ENCODE measurements at places on chromosomes 5 and 9.

GRCh38 chr5:131139321-131139720 is 25.7 kb downstream of the HINT1 start:
- no peak for DNase-seq

DNA sequence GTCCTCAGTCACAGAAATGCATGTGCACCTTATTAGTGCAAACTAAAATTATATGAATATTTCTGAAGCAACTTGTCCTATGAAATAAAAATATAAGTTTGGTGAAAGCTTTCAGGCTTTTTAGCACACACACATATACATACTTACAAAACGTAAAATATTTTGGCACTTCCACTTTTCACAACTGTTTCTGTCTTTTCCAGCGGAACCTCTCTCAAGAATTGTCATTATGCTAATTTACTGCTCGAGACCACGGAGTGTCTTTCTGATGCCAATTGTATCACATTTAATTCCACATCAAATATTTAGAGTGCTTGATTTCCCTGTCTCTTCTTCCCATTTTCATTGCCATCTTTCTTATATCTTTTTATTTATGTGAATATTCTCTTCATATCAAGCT is 100.4 kb downstream of the MEF2C start:
- no peak for DNase-seq

DNA sequence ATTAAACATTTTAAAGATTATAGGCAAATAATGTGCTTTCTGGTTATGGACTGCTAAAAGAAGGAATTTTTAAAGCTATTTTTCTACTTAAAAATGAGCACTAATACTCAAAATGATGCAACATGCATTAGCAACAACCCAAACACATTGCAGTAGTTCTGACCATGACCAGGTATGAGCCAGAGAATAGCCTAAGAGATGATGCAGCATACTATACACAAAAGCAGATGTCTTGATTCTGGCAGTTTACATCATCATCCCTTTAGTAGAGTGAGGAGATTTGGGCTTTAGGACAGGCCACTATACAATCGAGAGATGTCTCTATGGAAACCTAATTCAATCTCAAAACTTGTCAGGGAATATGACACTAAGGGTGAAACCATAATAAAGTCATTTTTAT is 307.1 kb downstream of the PRR16 start:
- DNase-seq: peak; percentile 3

DNA sequence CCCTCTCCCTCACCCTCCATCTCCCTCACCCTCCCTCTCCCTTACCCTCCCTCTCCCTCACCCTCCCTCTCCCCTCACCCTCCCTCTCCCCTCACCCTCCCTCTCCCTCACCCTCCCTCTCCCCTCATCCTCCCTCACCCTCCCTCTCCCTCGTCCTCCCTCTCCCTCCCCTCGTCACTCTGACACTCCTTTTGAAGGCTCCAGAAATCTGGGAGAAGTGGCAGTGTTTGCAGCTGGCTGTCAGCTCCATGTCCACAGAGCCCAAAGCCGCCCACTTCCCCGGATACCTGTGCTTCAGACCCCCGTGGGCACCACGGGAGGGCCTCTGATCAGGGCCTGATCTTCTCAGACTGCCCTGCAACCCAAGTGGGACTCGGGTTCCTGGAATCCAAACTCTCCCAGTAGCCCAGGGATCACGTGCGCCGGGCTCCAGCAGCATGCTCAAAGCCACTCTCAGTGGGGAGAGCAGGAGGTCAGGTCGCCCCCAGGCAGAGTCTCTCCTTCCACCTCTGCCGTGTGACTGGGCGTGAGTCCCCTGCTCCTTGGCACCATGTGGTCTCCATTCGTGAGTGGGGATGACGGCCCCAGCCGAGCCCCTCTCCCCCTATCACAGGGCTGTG is 33.1 kb downstream of the DBH start:
- DNase-seq: no peak

GRCh38 chr5:55604611-55605067 is 69.9 kb upstream of the PLPP1 start:
- peak; percentile 82 for DNase-seq

DNA sequence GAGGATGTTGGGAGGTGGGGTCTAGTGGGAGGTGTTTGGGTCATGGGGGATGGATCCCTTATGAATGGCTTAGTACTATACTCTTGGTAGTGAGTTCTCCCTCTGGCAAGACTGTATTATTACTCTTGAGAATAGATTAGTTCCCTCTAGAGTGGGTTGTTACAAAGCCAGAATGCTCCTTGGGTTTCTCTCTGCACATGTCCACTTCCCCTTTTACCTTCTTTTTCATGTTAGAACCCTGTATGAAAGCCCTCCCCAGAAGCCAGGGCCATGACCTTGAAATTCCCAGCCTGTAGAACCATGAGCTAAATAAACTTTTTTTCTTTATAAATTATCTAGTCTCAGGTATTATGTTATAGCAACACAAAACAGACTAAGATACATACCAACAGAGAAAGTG is 31.1 kb downstream of the SLC24A2 start:
- no peak for DNase-seq

DNA sequence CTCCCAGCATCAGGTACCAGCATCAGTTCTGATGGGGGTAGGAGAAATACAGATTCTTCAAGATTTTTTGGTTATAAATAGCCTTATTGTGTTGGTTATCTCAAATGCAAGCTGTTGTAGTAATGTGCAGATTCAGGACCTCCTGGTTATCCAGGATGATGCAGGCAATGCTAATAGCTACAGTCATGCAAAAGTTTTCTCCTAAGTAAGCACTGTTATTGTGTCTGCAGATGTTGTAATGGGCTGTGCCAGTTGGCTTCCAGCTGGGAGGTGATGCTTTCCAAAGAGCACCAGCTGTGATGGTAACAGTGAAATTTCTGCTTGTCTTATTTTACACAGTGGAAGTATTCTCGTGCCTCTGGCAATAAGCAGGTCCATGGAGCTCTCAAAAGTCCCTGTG is 719.2 kb upstream of the CTNND2 start:
- DNase-seq: no peak

GRCh38 chr5:127839072-127839471 is 135.9 kb downstream of the CCDC192 start:
- DNase-seq: no peak

DNA sequence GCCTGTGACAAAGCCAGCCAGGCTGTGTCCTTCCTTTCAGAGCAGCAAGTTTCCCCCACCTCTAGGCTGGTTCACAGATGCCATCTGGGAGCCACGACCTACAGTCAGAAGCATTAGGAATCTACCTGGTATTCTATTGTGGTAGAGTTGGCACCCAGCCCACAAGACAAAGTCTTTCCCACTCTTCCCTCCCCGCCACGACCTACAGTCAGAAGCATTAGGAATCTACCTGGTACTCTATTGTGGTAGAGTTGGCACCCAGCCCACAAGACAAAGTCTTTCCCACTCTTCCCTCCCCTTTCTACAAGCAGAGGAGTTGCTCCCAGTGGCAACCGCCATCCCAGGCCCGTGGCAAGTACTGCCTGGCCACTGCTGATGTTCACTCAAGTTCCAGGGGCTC is 157.8 kb upstream of the TNC start:
- DNase-seq: no peak

- DNase-seq: no peak
Observed at GRCh38 chr5:74015716-74016115, 389.7 kb downstream of the ARHGEF28 start.

GRCh38 chr9:127899128-127899943 is at the start of gene ST6GALNAC6:
TSS of gene ST6GALNAC6 (minus strand) at chr9:127899603. CDS start at chr9:127897981, 1,622 bp downstream.
- DNase-seq: peak; percentile 75

DNA sequence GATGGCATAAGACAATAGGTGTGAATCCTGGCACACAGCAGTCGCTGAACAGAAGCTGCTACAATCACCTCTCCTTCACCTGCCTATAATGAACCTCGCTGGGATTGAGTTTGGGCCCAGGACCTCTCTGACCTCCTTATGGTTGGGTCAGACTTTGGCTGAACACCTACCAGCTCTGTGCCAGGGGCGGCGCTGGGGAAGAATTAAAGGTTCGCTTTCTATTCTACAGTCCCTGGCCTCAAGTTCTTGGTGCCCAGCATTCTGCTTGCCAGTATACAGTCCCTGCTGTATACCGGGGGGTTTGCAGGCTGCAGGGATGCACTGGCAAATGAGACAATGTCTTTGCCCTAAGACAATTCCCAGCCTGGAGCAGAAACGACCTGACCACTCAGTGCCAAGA is 895 bp upstream of the STRBP start:
- no peak for DNase-seq

DNA sequence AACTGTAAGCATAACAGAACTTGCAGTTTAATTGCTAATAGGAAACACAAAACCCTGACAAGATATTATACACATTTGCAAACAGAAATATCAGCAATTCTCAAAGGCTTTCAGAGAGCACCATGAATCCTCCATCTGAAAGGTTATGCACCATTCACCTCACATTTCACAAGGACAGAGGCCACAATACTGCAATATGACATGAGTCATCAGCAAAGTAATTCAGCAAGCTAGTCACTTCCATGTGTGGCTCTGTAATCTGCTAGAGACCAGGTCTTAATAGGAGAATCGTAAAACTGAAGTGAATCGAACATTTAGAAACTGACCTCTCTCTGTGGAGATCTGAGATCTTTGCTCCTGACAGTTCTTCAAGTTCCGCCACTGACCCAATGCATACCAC is 28.3 kb downstream of the IARS1 start:
- DNase-seq: no peak

DNA sequence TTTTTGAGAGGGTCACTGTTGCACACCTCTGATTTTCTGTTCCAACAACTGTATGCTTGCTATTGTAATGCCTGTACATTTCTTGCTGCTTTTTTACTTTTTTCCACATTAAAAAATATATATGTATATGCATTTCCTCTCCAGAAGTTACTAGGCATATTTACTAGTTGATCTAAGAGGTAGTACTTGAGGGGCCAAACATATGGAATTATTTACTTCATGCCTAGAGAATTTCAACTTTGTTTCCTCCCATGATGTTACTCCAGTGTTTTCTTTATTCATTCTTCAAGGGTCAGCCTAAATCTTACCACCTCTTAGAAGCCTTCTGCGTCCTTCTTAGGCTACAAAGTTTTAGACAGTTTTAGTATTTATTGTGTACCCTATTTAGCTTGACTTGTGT is 122.7 kb downstream of the NMUR2 start:
- DNase-seq: no peak

DNA sequence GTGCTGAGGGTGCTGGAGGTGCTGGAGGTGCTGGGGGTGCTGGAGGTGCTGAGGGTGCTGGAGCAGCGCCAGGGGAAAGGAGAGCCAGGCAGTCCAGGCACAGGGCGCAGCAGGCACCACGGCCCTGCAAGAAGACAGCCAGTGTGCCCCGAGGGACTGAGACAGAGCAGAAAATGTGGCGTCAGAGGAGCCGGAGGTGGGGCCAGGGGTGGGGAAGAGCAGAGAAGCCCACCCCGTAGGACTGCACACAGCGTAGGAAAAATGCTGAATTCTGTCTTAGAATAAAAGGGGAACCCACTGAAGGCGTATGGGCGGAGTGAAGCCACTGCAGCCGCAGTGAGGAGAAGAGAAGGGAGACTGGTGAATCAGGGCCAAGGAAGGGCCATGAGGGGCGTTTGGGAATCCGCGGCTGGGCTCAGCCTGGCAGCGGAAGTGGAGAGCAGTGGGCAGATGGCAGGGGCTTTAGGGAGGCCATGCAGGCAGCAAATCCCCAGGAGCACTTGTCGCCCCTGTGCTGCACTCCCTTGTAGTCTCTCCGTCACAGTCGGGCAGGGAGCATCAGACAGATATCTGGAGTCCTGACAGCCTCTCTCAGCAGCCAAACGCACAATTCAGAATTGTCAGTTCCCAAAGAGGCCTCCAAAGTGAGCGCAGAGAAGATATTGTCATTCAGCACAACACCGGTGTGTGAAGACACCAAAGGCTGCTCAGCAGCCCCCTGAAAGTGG is 35.9 kb upstream of the LECT2 start:
- no peak for DNase-seq

GRCh38 chr9:89225991-89226471 is 47.4 kb upstream of the SHC3 start:
- DNase-seq: peak; percentile 59

GRCh38 chr5:55313870-55314617 is 6.3 kb downstream of the MTREX start:
- no peak for DNase-seq

GRCh38 chr5:81986126-81986525 is 14.3 kb downstream of the ATG10 start:
- DNase-seq: peak; percentile 52

GRCh38 chr9:97845130-97845529 is 7.9 kb upstream of the FOXE1 start:
- DNase-seq: peak; percentile 22

GRCh38 chr5:32526810-32527209 is 58.5 kb upstream of the SUB1 start:
- no peak for DNase-seq

DNA sequence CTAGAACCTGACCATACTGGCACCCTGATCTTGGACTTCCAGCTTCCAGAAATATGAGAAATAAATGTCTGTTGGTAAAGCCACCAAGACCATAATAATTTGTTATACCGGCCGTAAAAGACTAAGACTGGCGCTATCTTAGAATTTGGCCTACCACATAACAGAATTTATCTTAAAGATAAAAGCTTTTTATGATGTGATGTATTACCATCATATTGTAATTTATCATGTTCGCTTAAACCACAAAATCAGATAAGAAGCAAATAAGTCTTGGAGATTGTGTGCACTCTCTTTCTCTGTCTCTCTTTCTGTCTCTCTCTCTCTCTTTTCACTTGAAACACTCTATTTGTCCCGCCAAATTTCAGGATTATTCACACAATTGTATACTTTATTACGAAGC is 35.6 kb downstream of the FST start:
- DNase-seq: no peak

- DNase-seq: no peak
Observed at GRCh38 chr5:5615569-5615968, 193.1 kb downstream of the ICE1 start.

DNA sequence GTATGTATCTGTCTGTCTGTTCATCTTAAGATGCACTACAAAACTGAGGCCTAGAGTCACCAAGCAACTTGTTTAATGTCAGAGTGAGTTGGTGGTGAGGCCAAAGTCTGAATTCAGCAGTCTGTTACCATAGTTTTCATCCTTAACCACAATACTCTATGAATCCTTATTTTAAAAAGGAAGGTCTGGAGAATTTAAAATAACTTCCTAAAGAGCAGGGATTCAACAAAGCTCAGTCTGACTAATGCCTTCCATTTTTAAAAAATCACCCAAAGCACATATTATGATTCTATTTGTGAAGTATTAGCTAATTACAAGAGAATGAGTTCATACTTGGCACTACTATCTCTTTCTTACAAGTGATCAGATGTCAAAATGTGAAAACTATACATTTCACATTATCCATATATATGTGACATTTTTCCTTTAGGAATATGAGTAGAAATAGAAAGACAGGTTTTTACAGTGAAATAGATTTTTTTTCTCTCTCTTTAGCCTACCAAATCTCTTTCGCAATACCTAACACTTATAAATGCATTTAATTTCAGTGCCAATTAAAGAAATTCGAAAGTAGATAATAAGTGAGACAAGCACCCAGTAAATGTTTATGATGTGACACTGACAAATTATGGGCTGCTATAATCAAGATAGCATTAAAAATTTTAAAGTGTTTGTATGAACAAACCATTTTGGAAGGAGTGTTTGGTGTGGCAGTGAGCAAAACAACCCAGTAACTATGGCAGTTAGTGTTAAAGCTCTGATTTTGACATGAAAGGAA is 102.3 kb upstream of the CDKN2B start:
- DNase-seq: peak; percentile 50

- no peak for DNase-seq
Observed at GRCh38 chr9:109440117-109440515, 58.0 kb downstream of the PTPN3 start.

- DNase-seq: no peak
Observed at GRCh38 chr5:10577371-10578292, 13.8 kb downstream of the ANKRD33B start.

- no peak for DNase-seq
Observed at GRCh38 chr9:21864505-21864904, 62.1 kb downstream of the MTAP start.

GRCh38 chr5:119966028-119966427 is 336.7 kb downstream of the FAM170A start:
- no peak for DNase-seq
